ENCODE measurements at places on chromosomes 4 and X. TPM values are rescaled to one million over a fixed set of nuclear protein-coding genes. Genes with fewer than 3 reads are reported as not detected.

DRP2 gene
- total RNA-seq = 3.4 TPM

DDIT4L gene
- 7.3 TPM for total RNA-seq

GRCh38 chrX:41722214-41722613 is 1.8 kb upstream of the GPR82 start:
- no peak for DNase-seq

DNA sequence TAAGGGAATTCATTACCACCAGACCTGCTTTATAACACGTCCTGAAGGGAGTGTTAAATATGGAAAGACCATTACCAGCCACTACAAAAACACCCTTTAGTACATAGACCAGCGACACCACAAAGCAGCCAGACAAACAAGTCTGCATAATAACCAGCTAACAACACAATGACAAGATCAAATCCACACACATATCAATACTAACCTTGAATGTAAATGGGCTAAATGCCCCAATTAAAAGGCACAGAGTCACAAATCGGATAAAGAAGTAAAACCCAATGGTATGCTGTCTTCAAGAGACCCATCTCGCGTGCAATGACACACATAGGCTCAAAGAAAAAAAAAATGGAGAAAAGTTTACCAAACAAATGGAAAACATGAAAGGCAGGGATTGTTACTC is 36.9 kb downstream of the FGF16 start:
- DNase-seq = no peak

DNA sequence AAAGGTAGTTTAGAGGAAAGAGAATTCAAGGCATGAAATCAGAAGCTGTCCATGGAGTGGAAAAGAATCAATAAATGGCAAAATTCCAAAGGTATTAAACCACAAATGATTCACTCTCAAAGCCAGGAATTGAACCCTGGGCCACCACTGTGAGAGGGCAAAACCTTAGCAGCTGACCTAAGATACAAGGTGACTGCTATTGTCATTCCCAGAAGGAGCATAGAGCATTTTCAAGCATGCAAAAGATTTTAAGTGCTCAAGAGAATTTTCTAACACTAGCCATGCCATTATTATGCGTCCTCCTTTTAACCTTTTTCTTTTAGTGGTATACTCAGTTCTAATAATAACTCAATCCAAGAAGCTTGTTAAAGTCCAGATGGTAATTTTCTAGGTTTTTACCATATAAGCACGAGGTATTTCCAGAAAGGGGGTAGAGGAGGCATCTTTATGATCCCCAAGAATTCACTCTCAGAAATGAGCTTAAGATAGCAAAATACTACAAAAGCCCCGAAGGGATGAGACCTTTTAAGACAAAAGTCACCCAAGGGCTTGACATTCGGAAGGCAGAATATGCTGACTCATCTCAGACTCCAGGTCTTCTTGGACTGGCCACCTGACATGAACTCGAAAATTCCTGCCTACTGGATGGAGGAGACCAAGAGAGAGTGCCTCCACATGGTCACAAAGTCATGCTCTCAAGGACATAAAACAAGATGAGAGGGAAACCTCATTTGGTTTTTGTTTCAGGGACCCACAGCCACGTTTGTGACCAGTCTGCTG is 13.8 kb upstream of the PAGE5 start:
- no peak for DNase-seq

All from SJCRH30 (cell line).